ENCODE measurements at places on chromosomes 5 and 9. TPM values are rescaled to one million over a fixed set of nuclear protein-coding genes. Genes with fewer than 3 reads are reported as not detected.

- H3K27me3 ChIP-seq: no peaks in the 10 kb centered on the region
- H3K4me3 ChIP-seq: no peak overlapping the region
- DNase-seq: no peak
- H3K27ac ChIP-seq: no peak overlapping the region
Measured at GRCh38 chr9:83533296-83533695, 4.9 kb downstream of the FRMD3 start.

DNA sequence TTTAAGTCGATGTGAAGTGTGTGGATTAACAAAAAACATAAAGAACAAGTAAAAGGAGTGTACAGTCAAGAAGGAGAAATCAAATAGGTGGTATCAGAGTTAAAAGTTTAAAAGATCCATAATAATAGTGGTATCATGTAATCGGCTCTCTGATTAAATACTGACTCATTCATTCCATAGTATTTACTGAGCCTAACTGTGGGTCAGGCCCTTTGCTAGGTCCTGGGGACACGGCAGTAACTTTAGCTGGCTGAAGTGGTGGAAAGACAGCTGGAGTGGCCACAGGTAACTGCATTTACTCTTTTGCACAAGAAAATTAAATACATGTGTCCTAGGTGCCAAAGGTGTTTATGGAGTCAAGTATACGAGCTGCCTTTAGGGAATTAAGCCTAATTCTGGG is 124.0 kb downstream of the GNAQ start:
- no peak overlapping the region for H3K4me3 ChIP-seq
- H3K27me3 ChIP-seq: no peaks in the 10 kb centered on the region
- no peaks in the 10 kb centered on the region for H3K36me3 ChIP-seq
- no peak for DNase-seq

Gene AFF4
- 100 TPM for total RNA-seq

DNA sequence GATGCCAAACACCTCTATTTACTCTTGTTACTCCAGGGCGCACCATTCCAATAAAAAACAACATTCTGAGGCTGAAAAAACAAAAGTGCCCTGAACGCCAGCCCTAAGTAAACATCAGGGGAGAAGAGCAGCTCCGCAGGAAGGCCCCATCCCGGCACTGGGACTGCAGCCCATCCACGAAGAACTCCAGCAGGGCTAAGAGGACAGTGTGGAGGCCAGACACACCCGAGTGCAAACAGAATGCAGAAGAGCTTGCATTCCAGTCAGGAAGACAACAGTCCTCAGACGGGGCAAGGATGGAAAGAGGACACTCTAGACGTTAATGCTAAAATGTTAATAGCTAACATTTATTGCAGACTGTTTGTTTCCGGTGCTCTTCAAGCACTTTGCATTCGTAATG is 33.0 kb downstream of the FAM240B start:
- no peak overlapping the region for H3K27ac ChIP-seq
- DNase-seq: no peak
- H3K4me1 ChIP-seq: no peaks in the 10 kb centered on the region
- H3K27me3 ChIP-seq: no peaks in the 10 kb centered on the region

DNA sequence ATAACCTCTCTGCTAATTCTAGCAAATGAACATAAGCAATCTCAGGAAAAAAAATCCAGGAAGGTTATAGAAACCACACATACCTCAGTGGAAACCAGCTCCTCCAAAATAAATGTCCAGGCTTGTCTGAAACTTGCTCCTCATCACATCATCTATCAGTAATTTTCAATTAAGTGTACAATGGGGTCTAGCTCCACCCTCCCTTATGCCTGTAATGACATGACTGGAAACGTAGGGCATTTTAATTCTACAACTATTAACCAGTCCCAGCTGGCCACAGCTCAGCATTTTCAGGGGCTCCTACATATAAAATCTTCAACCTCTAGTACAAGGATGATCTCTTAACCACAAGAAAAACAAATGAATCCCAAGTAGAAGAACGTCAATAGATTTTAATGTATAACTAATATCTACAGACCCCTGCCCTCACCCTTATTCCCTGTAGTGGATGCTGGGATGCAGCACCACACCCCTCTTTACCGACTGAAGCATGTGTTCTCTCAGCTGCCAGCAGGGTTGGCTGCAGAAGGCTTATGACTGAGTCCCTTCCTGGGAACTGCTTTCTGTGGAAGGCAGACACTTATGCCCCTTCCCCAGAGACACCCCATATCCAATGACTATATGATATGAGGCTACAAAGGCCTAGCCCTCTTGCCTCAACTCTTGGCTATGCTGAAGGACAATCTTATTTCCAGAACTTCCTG is 6.8 kb downstream of the TSSK1B start:
- no peaks in the 10 kb centered on the region for H3K36me3 ChIP-seq
- no peaks in the 10 kb centered on the region for H3K4me1 ChIP-seq
- H3K27me3 ChIP-seq: no peaks in the 10 kb centered on the region
- no peak for DNase-seq
- H3K27ac ChIP-seq: no peak overlapping the region

Gene GDA
- not detected for total RNA-seq

GRCh38 chr5:144315994-144316634 is 145.4 kb downstream of the KCTD16 start:
- no peak overlapping the region for H3K4me3 ChIP-seq
- H3K4me1 ChIP-seq: no peaks in the 10 kb centered on the region
- H3K27me3 ChIP-seq: no peaks in the 10 kb centered on the region
- DNase-seq: no peak

Gene ARSI
- 0.91 TPM for total RNA-seq

GRCh38 chr5:14428302-14429081 is 153.1 kb upstream of the OTULINL start:
- no peak overlapping the region for H3K4me3 ChIP-seq
- DNase-seq: no peak
- peaks cover 2% of the 10 kb centered on the region for H3K36me3 ChIP-seq
- H3K4me1 ChIP-seq: no peaks in the 10 kb centered on the region
- H3K27ac ChIP-seq: peak overlapping the region; percentile 7
- no peaks in the 10 kb centered on the region for H3K27me3 ChIP-seq

DNA sequence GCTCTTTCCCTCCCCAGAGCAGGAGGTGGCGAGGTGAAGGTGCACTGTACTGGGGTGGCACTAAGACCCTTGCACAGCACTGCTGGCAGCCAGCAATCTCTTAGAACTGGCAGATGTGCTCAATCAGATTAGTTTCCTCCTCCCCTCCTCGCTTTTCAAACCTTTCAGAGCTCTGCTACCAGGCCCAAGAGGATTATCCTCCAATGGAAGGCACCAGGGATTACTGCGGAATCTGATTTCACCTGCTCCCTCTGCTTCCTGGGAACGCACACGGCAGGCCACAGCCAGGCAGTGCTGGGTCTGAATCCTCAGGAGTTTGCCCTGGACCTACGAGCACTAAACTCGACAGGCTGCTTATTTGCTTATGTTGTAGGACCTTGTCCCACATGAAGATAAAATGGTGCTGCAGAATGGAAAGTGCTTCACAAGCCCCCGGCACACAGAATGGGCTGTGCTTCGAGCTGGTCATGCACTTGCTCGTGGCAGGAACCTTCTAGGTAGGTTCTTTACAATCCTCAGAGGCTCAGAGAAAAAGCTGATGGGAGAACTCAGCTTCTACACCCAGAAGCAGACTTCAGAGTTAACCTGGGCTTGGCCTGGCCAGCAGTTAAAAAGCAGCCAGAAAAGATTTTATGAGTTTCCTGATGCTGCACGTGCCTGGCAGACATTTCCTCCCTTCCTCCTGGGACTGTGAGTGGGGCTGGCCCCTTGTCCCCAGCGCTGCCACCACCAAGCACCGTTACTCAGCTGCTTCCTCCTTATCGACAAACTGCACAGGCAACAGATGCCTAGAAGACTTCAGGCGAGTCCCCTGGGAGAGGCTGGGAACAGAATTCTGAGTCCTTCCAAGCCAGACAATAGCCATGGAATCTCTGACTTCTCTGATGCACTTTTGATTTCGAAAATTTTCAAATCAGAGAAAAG is 33.1 kb downstream of the FABP6 start:
- no peak for DNase-seq
- no peak overlapping the region for H3K4me3 ChIP-seq
- no peaks in the 10 kb centered on the region for H3K27me3 ChIP-seq
- no peaks in the 10 kb centered on the region for H3K4me1 ChIP-seq

DNA sequence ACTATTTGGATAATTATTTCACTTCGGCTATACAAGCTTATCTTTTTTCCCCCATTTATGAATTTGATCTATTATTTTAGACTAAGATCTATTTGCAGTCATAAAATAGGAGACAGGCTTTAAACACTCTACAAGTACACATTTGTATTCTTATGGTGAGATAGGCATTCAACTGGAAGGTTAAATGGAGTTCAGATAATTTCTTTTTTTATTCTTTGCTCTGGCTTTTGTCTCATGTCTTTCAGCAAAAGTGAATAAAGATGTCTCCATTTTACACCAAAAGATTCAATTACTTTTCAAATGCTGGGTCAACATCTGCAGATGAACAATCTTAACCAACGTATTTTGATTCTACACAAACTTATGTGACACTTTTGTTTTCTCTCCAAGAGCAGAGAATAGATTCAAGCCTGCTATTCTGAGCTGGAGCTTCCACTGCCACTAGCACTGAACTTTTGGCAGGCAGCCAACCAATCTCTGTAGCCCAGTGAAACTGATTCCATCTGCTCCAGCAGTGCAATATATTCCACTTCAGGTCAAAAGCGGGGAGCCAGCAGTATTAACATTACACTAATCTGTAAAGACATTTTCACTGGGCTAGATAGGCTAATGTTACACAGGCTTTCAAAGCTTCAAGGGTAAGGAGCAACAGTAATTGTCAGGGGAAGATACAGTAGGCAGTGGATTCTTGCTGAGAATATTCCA is 452.0 kb upstream of the ZNF608 start:
- no peaks in the 10 kb centered on the region for H3K36me3 ChIP-seq
- H3K4me3 ChIP-seq: no peak overlapping the region
- peak; percentile 77 for DNase-seq
- H3K27ac ChIP-seq: no peak overlapping the region
- H3K27me3 ChIP-seq: no peaks in the 10 kb centered on the region
- peaks cover 1% of the 10 kb centered on the region for H3K4me1 ChIP-seq

DNA sequence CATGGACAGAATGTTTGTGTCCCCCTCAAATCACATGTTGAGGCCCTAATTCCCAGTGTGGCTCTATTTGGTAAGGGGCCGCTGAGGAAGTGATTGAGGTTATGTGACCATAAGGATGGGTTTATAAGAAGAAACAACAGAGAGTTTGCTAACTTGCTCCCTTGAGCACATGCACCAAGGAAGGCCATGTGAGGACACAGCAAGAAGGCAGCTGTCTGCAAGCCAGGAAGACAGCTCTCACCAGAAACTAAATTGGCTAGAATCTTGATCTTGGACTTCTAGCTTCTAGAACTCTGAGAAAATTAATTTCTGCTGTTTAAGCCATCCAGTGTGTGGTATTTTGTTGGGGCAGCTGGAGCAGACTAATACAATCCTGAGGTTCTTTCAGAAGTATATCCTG is 35.2 kb upstream of the CDC42SE2 start:
- H3K4me1 ChIP-seq: no peaks in the 10 kb centered on the region
- H3K36me3 ChIP-seq: no peaks in the 10 kb centered on the region
- no peak overlapping the region for H3K4me3 ChIP-seq
- H3K27me3 ChIP-seq: no peaks in the 10 kb centered on the region

GRCh38 chr5:175166026-175166425 is 278.0 kb downstream of the DRD1 start:
- no peaks in the 10 kb centered on the region for H3K27me3 ChIP-seq
- no peaks in the 10 kb centered on the region for H3K36me3 ChIP-seq
- no peak for DNase-seq
- H3K27ac ChIP-seq: no peak overlapping the region
- no peak overlapping the region for H3K4me3 ChIP-seq

Gene NXNL2
- total RNA-seq: 2.2 TPM

Gene EMB
- 40.2 TPM for total RNA-seq

DNA sequence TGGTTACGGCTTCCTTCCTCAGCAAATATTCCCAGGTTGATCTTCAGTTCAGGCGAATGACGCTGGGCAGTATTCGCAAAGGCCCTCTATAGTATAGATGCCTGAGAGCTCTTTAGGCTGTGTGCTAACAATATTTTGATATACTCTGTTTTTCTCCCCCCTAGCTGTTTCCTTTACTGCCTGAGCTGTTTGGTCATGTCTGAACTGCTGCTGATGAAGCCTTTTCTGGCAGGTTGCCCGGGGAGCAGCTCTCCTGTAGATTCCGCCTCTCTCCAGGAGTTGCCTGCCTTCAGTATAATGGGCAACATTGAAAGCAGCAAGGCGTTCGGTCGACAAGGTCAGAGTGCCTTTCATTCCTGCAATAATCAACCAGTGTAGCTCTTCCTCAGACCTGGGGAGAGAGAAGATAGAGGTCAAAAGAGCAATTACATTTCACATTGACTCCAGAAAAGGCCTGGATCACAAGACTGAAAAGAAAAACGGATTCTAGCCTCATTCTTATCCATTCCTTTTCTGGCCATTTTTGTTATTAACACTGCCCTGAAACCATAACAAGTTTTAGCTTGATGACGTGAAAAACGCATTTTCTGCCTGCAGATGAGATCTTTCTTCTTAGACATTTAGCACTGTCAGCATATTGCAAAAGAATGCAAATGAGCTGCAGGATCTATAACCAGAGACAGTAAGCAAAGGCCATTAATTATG is 60.1 kb upstream of the ZNF608 start:
- no peaks in the 10 kb centered on the region for H3K36me3 ChIP-seq
- H3K27me3 ChIP-seq: no peaks in the 10 kb centered on the region
- no peaks in the 10 kb centered on the region for H3K4me1 ChIP-seq
- no peak overlapping the region for H3K4me3 ChIP-seq
- no peak overlapping the region for H3K27ac ChIP-seq

Gene FAM120A
- total RNA-seq: 81.7 TPM

DNA sequence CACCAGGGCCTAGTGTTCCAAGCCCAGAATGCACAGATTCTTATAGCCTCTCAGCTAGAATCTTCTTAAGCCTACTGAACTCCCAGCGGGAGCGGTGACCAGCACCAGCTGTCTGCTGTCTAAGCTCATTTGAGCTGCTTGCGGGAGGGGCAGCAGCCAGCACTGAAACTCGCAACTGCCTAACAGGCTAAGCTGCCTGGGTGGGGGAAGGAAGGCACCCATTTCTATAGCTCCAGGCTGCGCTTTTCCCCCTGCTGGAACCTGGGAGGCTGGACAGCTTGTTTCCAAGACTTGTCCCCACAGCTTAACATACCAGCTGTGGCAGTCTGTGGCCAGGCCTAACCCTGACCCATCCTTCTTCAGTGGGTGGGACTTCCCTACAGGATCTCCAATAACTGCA is 512.9 kb downstream of the EFNA5 start:
- no peaks in the 10 kb centered on the region for H3K4me1 ChIP-seq
- no peak overlapping the region for H3K27ac ChIP-seq
- DNase-seq: no peak
- H3K27me3 ChIP-seq: no peaks in the 10 kb centered on the region
- no peaks in the 10 kb centered on the region for H3K36me3 ChIP-seq

- H3K36me3 ChIP-seq: no peaks in the 10 kb centered on the region
- H3K4me1 ChIP-seq: no peaks in the 10 kb centered on the region
- H3K27me3 ChIP-seq: no peaks in the 10 kb centered on the region
- H3K4me3 ChIP-seq: no peak overlapping the region
- DNase-seq: peak; percentile 62
Measured at GRCh38 chr5:84603568-84604185, 219.0 kb upstream of the EDIL3 start.

Gene PDZD2
- total RNA-seq: 18.0 TPM

- H3K4me1 ChIP-seq: no peaks in the 10 kb centered on the region
- no peaks in the 10 kb centered on the region for H3K27me3 ChIP-seq
- H3K27ac ChIP-seq: no peak overlapping the region
- DNase-seq: no peak
Measured at GRCh38 chr9:136686534-136686793, 793 bp downstream of the AGPAT2 start.

Measured in aorta (tissue), 5 donors.